ENCODE measurements at places on chromosomes 7 and 10. TPM values are rescaled to one million over a fixed set of nuclear protein-coding genes. Genes with fewer than 3 reads are reported as not detected.

GRCh38 chr7:12403287-12404181 is at the start of gene VWDE:
Gene VWDE, minus strand, starts transcription at chr7:12403865. Its CDS starts 149 bp downstream, at chr7:12403716.
- peak; percentile 91 for DNase-seq

DNA sequence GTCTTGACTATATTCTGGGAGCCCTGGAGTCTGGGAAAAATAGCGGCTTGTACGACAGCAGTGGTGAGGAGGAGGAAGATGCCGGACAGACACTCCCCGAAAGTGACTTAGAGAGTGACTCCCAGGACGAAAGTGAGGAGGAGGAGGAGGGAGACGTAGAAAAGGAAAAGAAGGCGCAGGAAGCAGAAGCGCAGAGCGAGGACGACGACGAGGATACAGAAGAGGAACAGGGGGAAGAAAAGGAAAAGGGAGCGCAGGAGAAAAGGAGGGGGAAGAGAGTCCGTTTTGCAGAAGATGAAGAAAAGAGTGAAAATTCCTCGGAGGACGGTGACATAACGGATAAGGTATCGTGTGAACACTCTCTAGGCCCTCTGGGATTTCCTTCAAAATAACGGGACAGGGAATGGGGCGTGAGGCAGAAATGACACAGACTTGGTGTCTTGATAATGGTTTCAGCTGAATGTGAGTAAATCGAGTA is 908 bp downstream of the NOM1 start:
- DNase-seq: no peak

DNA sequence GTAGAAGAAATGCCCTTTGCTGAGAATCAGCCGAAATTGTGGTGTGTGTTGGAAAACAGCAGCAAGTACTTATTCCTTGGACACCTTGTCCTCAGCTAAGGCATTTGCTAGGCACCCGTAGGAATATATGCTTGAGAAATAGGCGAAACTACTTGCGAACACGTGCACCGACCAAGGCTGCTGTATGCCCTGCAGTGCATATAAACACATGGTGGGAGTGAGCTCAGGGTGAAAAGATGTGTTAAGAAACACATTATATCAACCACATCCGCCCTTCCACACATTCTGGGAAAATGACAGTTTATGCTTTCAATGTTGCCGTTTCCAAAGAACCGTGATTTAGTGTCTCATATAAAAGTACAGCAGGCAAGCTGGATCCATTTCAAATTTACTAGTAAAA is 199.2 kb downstream of the JCAD start:
- no peak for DNase-seq

DNA sequence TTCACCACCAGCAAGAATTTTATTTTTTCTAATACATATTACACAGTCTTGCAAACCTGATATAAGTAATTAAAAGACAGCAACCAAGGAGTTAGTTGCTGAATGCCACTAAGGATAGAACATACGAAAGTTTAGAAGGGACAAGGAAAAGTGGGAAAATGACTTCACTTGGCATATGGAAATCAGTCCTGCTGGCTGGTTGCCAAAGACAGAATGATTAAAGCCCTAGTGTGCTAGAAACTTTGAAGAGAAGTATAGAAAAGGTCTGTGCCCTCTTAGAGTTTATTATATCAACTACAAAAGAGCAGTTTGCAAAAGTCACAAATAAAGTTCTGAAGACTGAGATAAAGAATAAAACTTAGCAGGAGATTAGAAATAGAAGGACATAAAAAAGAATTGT is 5.8 kb upstream of the YAE1 start:
- no peak for DNase-seq

Gene HACD1
- total RNA-seq: 13.2 TPM

- DNase-seq: no peak
These were observed 28.3 kb downstream of the PALS2 start for GRCh38 chr7:24601600-24601999.

Gene HMX3
- not detected for total RNA-seq

Gene SYNPO2L
- 0.34 TPM for total RNA-seq

Gene PNLIPRP2
- total RNA-seq: not detected

DNA sequence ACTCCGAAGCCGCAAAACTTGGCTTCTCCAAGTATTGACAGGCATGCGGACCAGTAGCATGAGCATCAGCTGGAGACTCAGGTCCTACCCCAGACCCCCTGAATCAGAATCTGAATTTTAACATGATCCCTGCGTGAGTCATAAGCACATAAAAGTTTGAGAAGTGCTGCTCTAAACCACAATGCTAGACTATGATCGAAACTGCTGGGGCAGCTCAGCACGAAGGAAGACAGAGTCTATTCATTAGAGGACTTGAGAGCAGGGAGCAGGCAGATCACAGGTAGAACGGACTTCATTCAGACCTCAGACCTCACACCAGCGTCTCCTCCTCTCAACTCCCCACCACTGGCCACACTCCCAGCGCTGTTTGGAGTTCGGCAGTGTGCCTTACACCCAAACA is 16.9 kb downstream of the CAMK2G start:
- no peak for DNase-seq

Measured in Calu3 (cell line).